ENCODE measurements at places on chromosomes 4 and X. TPM values are rescaled to one million over a fixed set of nuclear protein-coding genes. Genes with fewer than 3 reads are reported as not detected.
A peak's percentile ranks its signal among the peaks of the same experiment; 100 is the strongest.

- H3K36me3 ChIP-seq = no peaks in the 10 kb centered on the region
- no peak overlapping the region for H3K4me3 ChIP-seq
- H3K27me3 ChIP-seq = no peaks in the 10 kb centered on the region
- no peak overlapping the region for H3K27ac ChIP-seq
- DNase-seq = no peak
Measured at GRCh38 chr4:65954416-65954815, 284.1 kb upstream of the EPHA5 start.

- H3K36me3 ChIP-seq = no peaks in the 10 kb centered on the region
- no peak overlapping the region for H3K4me3 ChIP-seq
- no peaks in the 10 kb centered on the region for H3K4me1 ChIP-seq
Measured at GRCh38 chr4:5409972-5410618, 298.3 kb downstream of the EVC2 start.

GRCh38 chr4:31415629-31416028 is 695.5 kb downstream of the PCDH7 start:
- H3K36me3 ChIP-seq = no peaks in the 10 kb centered on the region
- no peaks in the 10 kb centered on the region for H3K27me3 ChIP-seq
- no peaks in the 10 kb centered on the region for H3K4me1 ChIP-seq

Gene PCDH10
- total RNA-seq = not detected

GRCh38 chrX:11214346-11215190 is 78.6 kb upstream of the AMELX start:
- H3K27ac ChIP-seq = no peak overlapping the region
- no peaks in the 10 kb centered on the region for H3K4me1 ChIP-seq
- DNase-seq = no peak
- no peaks in the 10 kb centered on the region for H3K27me3 ChIP-seq

Gene CCDC158
- not detected for total RNA-seq

Gene AMTN
- total RNA-seq = not detected

GRCh38 chr4:53706422-53707032 is 115.2 kb upstream of the LNX1 start:
- no peaks in the 10 kb centered on the region for H3K36me3 ChIP-seq
- no peak overlapping the region for H3K4me3 ChIP-seq
- H3K27ac ChIP-seq = no peak overlapping the region
- DNase-seq = no peak
- no peaks in the 10 kb centered on the region for H3K27me3 ChIP-seq

DNA sequence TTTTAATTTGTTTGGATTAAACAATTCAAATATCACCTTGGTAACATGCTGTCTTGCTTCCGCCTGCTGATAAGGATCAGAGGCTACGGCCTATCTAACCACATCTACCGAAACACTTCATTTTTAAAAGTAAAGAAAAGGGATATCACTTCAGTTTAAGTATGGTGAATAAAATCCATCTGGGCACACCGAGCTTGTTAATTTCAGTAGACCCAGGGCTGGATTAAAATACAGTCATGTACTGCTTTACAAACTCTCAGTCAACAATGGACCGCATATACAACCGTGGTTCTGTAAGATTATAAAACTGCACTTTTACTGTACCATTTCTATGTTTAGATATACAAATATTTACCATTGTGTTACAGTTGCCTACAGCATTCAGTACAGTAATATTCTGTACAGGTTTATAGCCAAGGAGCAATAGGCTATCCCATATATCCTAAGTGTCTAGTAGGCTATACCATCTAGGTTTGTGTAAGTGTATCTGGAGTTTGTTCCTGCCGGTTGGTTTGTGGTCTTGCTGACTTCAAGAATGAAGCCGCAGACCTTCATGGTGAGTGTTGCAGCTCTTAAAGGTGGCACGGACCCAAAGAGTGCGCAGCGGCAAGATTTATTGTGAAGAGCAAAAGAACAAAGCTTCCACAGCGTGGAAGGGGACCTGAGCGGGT is 40.0 kb downstream of the SEPTIN11 start:
- H3K36me3 ChIP-seq = peaks cover 12% of the 10 kb centered on the region
- peaks cover 62% of the 10 kb centered on the region for H3K4me1 ChIP-seq
- no peak overlapping the region for H3K27ac ChIP-seq
- peaks cover 61% of the 10 kb centered on the region for H3K27me3 ChIP-seq
- H3K4me3 ChIP-seq = peak overlapping the region; percentile 8

- no peaks in the 10 kb centered on the region for H3K27me3 ChIP-seq
- H3K36me3 ChIP-seq = no peaks in the 10 kb centered on the region
- H3K4me3 ChIP-seq = no peak overlapping the region
- no peak overlapping the region for H3K27ac ChIP-seq
- no peaks in the 10 kb centered on the region for H3K4me1 ChIP-seq
- no peak for DNase-seq
Measured at GRCh38 chr4:162931286-162931685, 235.4 kb downstream of the NAF1 start.

Gene ANK2
- 1.9 TPM for total RNA-seq

DNA sequence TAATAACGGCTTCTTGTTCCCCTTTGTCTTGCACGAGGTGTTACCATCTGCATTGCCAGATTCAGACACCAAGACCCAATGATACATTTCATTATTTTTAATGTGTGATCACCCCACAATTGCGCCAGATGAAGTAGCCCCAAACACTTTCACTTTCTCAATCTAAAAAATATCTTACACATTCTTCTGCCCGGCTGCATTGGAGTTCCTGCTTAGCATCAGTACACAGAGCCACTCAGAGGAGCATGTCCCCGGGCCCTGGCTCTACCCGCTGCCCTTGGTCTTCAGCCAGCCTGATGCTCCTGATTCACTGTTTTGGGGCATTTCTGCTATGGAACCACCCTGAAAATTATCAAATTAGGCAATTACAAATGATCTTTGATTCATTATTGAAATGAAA is 66.0 kb upstream of the TENM3 start:
- no peaks in the 10 kb centered on the region for H3K36me3 ChIP-seq
- no peaks in the 10 kb centered on the region for H3K27me3 ChIP-seq
- no peak overlapping the region for H3K4me3 ChIP-seq

Gene KIF4A
- 34.0 TPM for total RNA-seq

DNA sequence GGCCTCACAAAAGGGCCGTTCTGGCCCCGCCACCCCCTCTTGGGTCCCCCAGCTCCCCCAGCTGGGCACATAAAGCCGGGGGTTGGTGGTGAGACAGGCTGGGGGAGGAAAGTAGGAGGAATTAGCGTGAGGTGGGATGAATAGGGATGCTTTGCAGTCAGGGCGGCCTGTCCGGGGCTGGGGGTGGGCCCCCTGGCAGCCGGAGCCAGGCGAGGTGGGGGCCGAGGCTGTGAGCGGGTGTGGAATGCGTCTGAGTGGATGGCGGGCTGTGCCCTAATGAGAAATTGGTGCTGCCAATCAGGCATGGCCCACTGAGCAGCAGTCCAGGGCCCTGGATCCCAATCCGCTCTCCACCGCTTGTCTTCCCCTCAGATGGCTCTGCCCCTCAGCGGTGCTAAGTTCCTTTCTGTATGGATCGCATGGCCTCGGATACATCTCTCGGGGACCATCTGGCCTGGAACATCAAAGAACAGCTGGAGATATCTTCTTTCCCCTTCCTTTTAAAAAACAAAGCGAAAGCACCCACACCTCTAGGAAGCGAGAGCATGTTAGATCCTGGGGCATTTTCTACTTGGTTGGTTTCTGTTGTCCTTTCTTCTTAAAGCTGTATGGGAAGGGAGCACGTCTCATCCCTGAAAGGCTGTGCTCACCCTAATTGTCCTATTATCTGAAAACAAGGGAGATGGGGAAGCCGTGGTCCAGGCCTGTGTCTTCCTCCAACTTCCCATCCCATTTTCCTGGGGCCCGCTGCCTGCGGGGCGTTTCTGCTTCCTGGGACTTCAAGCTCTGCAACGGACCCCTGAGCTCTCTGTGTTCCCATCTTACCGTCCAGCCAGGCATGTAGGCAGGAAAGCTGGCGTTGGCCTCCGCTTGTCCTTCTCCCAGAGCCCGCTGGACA is 106.9 kb downstream of the SORCS2 start:
- peaks cover 2% of the 10 kb centered on the region for H3K27me3 ChIP-seq
- no peaks in the 10 kb centered on the region for H3K36me3 ChIP-seq
- H3K4me3 ChIP-seq = no peak overlapping the region
- DNase-seq = no peak

DNA sequence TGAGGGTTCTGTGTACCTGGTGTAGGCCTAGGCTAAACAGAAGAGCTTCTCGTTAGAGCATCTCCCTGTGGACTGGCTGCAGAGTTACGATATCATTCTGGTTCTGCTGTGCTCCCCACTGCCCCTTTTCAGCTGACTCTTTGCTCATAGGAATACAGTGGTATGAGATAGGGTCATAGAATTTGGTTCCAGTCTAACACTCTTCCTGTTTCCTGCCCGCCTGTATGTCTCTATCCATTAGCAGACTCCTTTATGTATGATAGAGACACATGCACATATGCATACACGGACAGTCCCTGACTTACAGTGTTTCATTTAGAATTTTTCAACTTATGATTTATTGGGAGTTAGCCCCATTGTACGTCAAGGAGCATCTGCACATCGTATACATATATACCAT is 15.3 kb downstream of the RNF4 start:
- H3K27me3 ChIP-seq = no peaks in the 10 kb centered on the region
- no peak for DNase-seq
- peaks cover 89% of the 10 kb centered on the region for H3K4me1 ChIP-seq
- peaks cover 37% of the 10 kb centered on the region for H3K36me3 ChIP-seq
- no peak overlapping the region for H3K4me3 ChIP-seq
- peak overlapping the region; percentile 79 for H3K27ac ChIP-seq
